Cortex of kidney (tissue), 1 donor: ENCODE measurements at places on chromosomes 3 and 15.

GRCh38 chr15:101207867-101208288 is 44.0 kb downstream of the CHSY1 start:
- no peak for DNase-seq

DNA sequence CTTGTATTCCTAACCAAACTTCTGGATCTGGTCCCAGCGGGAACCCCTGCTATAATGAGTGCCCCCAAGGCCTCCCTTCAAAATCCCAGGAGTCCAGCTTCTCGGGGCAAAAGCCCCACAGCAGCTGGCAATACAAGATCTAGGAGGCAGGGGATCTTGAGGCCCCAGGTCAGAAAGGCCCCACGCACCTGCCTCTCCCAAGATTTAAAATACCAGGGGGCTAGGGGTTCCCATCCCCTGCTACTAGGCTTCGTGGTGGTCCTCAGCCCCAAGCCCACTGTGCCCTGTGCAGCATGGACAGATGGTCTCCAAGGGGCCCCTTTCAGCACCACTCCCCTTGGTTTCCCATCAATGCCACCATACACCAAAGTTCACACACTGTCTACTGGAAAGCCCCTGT is 15.8 kb upstream of the CYP11A1 start:
- DNase-seq, result no peak

GRCh38 chr3:55765398-55765797 is 278.3 kb upstream of the WNT5A start:
- no peak for DNase-seq

DNA sequence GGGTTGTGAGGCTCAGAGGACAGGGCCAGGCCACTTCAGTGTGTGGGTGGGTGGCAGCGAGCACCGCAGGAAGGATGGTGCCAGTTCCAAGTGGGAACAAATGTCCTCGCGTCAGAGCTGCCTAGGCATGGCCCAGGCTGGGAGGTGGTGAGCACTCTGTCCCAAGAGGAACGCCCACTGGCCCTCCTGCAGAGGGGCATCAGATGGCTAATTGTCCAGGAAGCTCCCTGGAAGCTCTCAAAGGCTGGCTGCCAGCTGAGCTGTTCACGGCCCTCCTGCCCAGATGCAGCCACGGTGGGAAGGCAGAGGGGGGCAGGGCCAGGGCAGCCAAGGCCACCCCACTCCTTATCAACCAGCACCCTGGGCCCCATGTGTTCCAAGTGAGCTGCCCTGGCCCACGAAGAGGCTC is 55.2 kb downstream of the IQSEC1 start:
- no peak for DNase-seq

GRCh38 chr3:60079076-60079475 is 1029.3 kb upstream of the CFAP20DC start:
- no peak for DNase-seq

GRCh38 chr15:94056314-94056713 is 175.0 kb upstream of the MCTP2 start:
- no peak for DNase-seq

GRCh38 chr15:29432191-29433049 is 162.8 kb upstream of the NSMCE3 start:
- DNase-seq, result no peak

DNA sequence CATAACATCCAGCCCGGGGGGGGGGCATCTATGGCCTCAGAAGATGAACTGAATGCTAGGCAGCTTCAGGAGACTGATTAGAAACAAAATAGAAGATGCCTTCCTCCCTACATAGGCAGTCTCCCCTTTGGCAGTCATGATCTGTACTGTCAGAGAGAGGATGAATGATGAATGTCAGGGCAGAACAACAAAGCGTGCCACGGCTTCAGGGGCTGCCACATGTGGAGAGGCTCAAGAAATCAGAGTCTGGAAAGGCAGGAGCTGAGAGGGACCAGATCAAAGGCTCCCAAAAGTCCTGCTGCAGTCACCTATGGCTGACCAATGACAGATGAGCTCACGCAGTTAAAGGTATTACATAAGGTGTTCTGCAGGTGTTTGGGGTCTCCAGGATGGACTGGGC is 180.4 kb downstream of the UACA start:
- no peak for DNase-seq

GRCh38 chr3:21642433-21642832 is 108.6 kb downstream of the ZNF385D start:
- no peak for DNase-seq

DNA sequence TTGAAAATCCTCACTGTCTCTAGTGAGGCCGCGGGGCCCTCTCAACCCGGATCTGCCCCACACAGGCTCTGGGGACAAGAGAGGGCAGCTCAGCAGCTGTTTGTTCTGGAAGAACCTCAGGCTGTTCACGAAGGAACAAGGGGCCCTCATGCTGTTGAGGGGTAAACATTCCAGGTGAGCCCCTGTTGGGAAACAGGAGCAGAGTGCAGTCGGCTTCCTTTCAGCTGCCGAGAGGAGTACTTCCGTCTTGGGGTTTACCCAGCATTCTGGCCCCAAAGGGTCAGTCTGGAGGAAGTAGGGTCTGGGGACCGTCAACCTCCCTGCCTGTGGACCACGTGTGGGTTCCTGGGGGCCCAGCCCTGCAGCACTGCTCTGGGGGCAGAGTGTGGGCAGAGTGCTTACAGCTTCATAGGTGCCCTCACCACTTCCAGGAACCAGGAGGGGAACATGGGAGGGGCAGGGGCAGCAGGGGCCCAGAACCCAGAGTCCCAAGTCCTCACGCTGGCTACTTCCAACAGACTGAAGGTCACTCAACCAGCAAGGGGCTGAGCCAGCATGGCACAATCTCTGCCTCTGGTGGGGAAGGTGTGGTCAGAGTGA is 49.2 kb upstream of the CTSH start:
- no peak for DNase-seq

DNA sequence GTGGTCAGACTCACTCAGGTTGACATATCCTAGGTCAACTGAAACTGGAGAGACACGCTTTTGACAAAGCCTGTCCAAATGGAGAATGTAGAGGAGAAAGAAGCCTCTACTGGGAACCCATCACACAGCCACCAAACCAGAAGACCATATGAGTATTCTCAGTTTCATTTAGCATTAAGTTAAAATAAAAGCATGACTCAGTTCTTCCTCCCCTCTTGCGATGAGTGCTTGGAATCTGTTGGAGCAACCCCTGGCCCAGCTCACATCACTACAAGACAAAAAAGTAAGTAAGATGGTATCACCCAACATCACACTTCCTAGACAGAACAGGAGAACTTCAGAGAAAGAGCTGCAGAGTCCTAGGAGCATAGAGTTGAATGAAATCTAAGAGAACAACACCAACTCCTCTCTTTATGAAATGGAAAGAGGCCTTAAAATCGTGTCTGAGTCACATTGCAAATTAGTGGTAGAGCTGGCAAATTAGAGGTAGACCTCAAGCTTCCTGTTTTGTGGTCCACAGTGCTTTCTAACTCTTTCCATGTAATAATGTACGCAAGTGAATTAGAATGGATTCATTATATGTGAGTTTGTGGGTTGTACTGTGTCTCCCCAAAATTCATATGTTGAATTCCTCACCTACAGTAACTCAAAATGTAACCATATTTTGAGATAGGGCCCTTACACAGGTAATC is 51.2 kb downstream of the FGF12 start:
- DNase-seq, result no peak

DNA sequence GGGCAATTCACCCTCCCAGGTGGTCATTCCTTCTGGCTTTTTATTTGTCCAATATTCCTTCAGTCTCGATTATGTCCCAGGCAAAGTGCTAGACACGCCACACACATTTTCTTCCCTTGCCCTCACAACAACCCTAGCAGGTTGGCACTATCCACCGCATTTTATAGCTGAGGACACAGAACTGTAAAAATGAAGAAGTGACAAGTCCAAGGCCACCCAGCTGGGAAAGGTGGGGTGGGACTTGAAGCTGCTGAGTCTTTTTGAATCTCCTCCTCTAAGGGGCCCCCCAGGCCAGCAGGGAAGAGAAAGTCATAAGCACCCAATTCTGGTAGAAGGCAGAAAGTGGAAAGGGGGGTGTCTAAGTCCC is 60.6 kb downstream of the CEMIP start:
- DNase-seq, result no peak

DNA sequence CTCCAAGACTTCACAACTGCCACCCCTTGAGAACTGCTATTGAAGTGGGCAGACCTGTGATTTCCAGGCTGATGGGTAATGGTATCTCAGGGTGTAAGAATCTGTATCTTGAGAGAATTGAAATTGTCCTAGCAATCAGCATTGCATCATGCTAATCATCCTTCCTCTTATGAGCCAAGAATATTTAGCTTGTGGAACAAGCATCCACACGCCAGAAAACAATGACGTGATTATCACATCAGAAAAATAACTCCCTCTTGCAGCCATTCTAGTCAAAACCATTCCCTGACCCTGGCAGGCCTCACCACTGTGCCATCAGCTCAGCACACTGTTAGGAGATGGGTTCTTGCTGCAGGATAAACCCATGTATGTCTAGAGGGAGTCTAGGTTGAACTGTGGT is 6.7 kb downstream of the BCL2L10 start:
- DNase-seq, result no peak

GRCh38 chr15:98523912-98524662 is 124.3 kb upstream of the IGF1R start:
- DNase-seq, result no peak

GRCh38 chr3:175464362-175464761 is 605.2 kb downstream of the NAALADL2 start:
- no peak for DNase-seq

DNA sequence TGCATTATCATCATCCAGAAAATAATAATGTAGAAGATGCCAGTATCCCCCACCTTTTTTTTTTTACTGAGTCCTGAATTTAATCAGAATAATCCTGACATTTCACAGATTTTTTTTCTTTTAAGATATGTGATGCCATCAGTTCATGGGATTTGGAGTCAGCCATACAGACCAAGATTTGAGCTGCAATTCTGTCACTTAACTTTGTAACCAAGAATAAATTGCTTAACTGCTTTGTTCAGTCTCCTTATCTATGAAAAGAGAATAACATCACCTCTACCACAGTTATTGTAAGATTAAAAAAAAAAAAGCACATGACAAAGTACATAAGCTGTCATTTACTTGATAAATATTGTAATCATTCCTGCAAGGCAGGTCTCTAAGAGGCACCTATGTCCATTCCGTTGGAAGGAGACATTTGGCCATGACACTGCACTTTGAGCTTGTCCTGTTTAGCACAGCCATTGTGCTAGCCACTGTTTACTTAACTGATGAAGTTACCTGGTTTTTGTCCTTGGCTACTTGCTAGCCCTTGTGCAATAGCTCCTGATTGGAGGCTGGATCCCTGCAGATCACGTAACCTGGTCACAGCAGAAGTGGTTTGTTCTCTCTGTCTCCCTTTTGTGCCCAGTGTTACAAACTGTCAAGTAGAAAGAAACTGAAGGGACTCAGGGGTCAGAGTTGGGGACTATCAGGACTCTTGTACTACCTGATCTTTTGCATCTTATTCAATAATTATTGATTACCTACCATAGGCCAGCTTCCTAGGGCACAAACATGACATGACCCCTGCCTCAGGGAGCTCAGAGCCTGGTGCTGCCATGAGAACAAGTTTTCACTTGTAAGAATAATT is 306.0 kb downstream of the WDR72 start:
- DNase-seq, result no peak

DNA sequence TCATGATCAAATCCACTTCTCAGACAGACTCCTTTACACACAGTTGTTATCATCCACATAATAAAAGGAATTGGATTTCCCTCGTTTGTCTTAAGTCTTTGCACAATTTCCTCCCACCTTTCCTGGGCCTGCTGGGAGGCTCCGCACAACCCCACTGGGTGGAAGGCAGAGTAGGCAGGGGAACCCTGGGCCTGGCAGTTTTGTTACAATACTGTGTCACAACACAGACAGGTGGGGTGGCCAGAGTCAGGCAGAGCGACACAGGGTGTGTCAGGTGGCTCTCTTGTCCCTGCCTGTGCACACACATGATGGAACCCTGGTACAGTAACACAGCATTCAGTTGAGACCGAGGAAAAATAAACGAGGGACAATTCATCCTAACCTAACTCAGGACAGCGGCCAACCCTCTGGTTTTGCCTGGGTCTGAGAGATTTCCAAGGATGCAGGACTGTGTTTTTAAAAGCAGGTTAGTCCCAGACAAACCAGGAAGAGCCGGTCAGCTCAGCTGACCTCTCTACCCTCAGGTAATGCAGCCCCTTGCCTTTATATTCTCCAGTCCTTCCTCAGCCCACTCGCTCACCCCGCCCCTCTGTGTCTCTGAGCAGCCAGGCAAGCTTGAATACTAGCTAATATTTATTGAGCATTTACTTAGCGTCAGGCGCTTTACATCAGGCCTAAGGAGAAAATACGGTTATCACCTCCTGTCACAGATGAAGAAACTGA is 8.8 kb upstream of the FAM174B start:
- DNase-seq, result no peak

GRCh38 chr3:194208709-194209108 is 72.8 kb downstream of the HES1 start:
- no peak for DNase-seq

GRCh38 chr15:87661454-87662355 is 594.8 kb downstream of the NTRK3 start:
- no peak for DNase-seq

DNA sequence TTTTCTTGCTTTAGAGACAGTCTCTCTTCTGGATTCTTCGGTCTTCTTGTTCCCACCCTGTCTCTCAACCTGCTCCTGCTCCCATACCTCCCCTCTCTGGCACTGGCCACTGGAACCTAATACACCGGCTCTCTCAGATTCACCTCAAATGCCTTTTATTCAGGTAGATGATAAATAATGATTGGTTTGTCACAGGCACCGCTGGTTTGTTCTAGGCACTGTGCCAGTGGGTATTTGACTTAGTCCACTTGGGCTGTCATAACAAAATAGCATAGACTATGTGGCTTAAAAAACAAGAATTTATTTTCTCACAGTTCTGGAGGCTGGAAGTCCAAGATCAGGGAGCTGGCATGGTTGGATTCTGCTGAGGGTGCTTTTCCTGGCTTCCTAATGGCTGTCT is 278.2 kb upstream of the STT3B start:
- DNase-seq, result no peak

GRCh38 chr3:187012609-187013051 is 82.3 kb downstream of the ST6GAL1 start:
- DNase-seq, result no peak

DNA sequence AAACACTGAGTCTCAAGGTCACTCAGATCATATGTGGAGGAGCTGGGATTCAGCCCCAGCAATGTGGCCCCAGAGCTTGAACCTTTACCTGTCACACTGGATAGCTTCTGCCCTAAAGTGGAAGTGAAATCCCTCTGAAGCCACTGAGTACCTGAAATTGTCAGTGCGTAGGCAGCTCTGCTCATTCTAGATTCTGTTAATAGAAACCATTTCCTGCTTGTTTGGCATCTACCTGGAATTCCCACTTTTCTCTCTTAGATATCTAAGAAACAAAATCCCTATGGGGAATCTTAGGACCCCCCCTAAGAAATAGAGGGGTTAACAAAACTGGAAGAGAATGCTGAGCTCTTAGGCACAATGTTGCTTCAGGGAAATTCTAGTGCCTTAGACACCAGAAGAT is 29.8 kb downstream of the FBXL22 start:
- DNase-seq, result no peak
